Caco-2 (cell line): ENCODE measurements at places on chromosomes 6 and 20.

DNA sequence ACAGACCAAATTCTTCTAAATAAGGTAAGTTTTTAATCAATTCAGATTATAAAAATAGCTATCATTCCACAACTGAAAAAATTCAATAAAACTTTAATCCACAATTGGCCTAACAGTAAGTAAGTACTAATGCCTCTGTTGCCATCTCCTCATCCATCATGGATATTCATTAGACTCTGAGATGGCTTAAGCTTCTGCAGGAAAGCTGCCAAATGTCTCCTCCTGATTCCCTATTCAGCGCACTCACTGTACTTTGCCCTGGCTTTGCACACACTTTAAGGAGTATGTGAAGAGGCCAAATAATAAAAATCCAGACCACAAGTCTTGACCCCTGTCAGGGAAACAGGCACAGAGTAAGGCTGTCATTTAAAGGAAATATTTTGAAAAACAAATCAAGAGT, 23.6 kb downstream of the PGM3 start:
- no peak for DNase-seq

DNA sequence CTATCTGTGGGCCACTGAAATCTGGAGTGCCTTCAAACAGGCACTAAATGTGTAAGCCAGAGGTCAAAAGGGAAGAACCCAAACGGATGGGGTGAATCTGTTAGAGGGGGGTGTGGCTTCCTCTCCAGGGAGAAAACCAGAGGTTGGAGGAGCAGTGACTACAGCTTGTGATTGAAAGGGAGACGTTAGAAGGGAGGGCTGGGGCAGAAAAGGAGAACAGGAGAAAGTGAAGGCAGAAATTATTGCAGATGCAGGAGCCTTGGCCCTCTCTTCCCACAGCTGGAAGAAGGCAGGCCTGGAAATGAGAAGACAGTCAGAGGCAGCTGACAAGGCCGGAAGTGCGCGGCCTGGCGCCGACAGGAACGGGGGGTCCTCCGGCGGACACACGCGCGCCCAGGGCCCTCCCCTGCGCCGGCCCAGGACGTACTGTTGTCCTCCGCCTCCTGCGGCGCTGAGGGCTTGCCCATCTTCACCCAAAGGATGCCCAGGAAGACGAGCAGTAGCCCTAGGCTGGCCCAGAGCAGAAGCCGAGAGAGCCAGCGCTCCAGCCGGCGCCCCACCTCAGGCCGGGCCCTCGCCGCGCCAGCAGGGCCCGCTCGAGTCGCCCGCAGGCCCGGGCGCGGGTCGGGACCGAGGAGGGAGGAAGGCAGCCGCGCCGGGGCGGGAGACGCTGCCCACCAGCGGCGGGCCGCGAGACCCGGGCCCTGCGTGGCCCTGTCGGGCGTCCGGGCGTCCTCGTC, 806 bp downstream of the LEMD2 start:
- DNase-seq, result peak; percentile 42

- peak; percentile 56 for DNase-seq
Observed at GRCh38 chr20:25296094-25297093, 48.5 kb downstream of the PYGB start.

DNA sequence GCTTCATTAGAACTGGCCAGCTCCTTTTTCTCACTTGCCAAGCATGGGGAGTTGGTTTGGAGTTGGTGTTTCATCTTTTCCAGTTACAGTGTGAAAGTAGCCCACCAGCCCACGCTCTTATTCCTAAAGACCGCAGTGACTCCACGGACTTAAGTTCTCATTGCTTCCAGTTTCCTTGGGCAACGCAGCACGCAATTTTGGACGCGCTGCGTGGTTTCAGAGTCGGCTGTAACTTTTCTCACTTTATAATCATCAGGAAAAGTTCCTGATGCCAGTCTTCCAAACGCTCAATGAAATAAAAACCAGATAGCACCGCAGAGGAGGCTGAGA, 381 bp upstream of the PEX7 start:
- DNase-seq, result no peak

DNA sequence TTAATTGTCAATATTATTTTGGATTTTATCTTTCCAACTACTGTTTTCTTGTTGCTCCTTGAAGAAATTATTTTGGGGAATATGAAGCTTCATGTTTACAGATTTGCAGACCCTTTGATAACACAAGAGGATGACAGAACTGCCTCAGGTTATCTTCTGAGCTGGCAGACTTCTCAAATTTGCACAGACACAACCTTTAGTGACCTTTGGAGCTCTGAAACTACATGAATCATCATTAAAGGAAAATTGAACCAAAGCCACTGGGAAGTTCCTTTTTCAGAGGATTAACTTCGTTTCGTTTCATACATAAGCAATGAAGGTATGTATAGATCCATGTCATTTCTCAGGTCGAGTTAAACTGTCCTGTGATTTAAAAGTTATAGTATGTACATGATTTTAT, 85.9 kb downstream of the FBXO5 start:
- no peak for DNase-seq

- DNase-seq, result no peak
Observed at GRCh38 chr6:83168556-83168955, 24.5 kb downstream of the PGM3 start.

DNA sequence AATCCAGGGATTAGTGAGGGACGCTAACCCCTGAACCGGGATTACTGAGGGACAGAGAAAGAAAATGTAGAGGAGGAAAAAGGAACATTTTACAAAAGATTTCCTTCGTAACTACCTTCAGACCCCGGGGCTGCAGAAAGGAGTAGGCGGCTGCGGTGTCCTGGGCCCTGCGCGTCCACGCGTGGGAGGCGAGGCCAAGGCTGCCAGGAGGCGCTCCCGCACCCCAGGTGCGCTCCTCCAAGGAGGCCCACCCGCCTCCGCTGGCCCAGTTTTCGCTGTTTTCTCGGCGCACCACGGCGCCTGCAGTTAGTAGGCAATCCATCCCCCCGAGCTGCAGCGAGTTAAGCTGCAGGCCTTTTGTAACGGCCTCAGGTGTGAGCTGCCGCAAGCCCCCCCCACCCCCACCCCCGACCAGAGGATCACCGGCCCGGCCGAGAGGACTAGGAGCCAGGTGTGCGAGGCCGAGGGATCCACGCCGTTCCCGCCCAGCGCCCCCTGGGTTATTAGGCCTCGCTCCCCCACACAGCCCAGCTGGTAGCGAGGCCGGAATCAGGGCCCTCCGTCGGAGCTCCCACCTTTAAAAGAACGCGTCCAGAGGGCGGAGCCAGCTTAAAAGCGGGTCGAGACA, 380.3 kb upstream of the ARID1B start:
- DNase-seq, result no peak

- no peak for DNase-seq
Observed at GRCh38 chr6:2440516-2440915, 195.1 kb upstream of the GMDS start.

DNA sequence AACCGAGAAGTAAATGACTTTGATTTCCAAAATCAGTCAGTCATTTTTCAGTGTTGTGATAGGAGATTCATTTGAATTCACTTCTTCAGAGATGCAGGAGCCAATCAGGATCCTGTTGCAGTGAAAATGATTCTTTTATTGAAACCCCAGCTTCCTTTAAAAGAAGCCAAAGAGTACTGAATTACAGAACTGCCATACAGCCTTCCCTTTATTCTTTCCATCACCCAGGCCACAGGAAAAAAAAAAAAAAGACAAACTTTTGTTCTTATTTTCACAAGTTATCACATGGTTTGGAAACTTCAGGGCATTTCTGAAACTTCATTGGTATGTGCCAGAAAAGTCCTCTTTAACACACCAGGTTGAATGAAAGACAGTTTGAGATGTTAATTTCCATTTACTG, 1.8 kb upstream of the CARMIL1 start:
- DNase-seq, result no peak

- no peak for DNase-seq
Observed at GRCh38 chr6:78771586-78771985, 95.8 kb upstream of the IRAK1BP1 start.

GRCh38 chr6:113854531-113855499, 2.3 kb upstream of the MARCKS start:
- peak; percentile 86 for DNase-seq

DNA sequence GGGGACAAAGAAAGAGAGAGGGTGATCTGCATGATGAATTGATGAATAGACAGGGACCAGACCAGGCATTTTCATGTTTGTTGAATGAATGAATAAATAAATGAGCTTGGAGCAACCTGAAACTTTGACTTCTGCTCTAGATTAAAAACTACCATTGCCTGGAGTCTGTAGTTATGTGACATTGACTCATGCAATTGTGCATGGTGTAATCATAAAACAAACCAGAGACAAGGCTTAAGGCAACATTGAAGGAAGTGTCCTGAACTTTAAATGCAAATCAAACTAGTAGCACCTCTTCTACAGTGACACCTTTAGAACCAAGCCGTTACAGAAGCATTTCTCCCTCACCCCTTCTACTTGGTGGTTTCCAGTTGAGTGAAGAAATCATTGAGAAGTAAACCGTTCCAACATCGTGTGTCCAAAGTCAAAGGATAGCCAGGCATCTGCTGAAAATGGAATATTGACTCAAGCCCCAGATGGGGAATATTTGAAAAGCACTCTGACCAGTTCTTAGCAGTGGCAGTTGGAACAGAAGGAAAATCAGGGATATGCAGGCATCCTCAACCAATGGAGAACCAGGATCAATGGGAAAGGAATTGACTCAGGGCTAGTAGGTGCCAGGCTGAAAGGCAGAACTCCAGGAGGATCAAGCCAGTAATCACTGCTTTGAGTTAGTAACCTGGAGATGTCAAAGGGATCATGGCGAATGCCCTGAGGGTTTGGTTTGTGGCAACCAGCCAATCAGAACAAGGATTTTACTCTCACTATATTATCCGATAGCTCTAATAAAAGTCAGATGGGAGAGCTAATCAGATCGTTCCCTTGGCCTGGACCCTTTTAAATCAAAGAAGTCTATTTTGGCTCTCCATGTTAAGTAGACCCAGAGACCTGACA, 171.2 kb upstream of the TSHZ2 start:
- DNase-seq, result no peak

- DNase-seq, result no peak
Observed at GRCh38 chr20:9457136-9457535, 57.3 kb upstream of the LAMP5 start.

DNA sequence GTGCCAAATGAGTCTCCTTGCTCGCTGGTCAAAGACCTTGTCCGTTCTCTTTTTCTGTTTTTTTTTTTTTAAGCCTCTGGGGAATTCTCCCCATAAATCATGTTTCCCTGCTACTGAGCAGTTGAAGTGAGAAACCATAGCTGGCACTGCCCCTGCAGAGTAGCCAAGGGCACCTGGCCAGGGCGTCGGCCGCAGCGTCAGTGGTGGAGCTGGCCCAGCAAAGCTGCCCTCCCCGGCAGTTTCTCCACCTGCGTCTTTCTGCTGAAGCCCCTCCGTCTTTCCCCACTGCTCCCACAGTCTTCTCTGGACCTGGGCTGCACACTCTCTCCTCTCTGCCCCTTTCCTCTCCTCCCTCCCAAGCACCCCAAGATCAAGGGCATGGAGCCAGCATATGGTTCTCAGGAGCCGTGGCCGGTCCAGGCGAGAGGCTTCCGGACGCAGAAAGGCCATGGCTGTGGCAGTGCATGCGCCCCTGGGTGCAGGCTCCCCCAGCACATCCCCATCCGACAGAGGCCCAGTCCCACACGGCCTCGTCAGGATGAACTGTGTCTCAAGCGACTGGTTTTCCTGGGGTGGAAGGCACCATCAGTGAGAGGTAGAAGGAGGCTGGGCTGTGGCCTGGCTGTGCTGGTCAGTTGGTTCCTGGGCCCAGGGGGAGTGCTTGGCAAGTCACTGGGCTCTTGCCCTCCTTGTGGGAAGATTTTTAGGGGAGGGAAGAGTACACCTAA, 218.1 kb downstream of the ERMARD start:
- DNase-seq, result no peak

DNA sequence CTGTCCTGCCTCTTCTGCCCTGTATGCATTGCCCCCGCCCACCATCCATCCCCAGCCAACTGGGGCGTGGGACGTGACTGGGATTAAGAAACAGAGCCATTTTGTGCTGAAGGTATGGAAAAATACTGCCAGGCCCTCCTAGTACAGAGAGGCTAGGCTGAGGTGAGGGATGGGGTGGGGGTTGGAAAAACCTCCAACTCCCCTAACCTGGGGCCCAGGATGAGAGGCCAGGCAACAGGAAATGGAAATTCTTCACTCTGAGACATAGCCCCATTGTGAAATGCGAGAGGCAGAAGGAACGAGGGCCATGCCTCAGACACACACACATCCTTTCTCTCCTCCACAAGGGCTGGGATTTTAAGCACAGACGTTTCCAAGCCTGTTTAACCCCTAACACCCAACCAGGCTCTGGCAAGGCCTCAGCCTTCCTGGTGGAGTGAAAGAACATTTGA, 19.9 kb downstream of the KCNK5 start:
- DNase-seq, result no peak

GRCh38 chr20:2822073-2822472, 5.9 kb downstream of the TMEM239 start:
- DNase-seq, result no peak

DNA sequence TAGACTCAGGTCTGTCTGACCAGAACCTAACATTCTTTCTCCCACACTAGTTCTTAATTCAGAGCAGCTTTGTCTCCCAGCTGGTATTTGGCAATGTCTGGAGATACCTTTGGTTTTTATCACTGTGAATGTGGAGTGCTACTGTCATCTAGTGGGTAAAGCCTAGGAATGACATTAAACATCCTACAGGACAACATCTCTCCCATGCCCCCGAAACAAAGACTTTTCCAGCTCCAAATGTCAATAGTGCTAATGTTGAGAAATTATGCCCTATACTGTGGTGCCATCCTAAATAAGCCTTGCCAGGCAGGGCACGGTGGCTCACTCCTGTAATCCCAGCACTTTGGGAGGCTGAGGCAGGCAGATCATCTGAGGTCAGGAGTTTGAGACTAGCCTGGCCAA, 4.2 kb upstream of the TTPAL start:
- DNase-seq, result no peak

GRCh38 chr6:109257494-109257893, 124.8 kb downstream of the CD164 start:
- DNase-seq, result no peak

- DNase-seq, result peak; percentile 69
Observed at GRCh38 chr20:14673164-14673563, 335.8 kb upstream of the FLRT3 start.

DNA sequence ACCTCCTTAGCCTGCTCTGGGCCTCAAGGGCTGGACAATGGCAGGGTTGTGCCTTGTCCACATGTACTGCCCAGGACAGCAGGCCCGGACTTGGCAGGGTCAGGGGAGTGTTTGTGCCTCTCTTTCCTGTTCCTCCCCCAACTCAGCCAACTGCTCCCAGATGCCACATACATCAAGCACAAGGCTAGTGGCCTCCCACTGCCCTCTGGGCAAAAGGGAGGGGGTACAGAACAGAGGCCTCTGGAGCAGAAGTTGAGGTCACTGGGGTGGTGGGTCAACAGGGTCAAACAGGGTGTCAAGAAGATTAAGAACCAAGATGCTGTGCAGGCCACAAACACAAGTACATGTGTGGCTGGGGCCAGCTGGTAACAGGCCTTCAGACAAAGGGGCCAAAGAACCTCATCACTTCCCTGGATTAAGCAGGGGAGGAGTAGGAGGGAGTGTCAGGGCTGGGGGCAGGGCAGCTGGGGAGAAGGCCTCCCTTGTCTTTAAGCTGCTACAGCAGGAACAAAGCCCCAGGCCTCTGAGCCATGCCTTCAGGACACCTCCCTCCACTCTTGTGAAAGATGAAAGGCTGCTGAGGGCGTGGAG, 36.0 kb downstream of the KCNK5 start:
- no peak for DNase-seq
